Stimulated activated CD4-positive, alpha-beta T cell treated with anti-CD3 and anti-CD28 coated beads, Interleukin-4, amount 100 ng/mL, for 48 hours (primary cell): ENCODE measurements at places on chromosomes 7 and 10.

GRCh38 chr7:150952331-150953050, 25.6 kb downstream of the KCNH2 start:
- no peak for DNase-seq

DNA sequence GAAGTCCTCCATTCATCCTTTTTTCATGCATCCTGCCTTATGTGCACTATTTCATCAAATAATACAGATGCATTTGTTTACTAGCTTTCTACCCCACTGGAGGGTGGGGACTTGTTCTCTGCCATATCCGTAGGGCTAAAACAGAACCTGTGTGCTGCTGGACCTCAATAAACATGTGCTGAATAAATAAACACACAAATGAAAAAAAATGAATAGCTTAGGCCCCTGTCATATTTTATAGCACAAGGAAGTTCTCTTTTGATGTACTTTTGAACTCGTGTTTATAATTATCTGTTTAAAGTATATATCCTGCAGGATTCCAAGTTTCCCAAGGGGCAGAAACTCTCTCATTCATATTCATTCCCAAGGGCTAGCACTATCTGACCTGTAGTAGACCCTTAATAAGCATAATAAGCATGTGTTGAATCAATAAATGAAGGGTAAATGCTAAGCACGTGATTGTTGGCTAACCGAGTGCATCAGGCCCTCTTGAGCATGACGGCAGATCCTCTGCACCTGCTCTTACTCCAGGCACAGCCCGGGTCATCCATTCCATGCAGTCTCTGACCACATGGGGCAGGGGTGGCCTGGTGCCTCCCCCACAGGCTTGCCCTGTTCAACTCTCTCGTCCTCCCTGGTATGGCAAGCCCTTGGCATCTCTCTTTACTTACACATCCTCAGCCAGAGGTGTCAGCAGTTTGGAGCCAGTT, 474.1 kb upstream of the ZMIZ1 start:
- DNase-seq: no peak

DNA sequence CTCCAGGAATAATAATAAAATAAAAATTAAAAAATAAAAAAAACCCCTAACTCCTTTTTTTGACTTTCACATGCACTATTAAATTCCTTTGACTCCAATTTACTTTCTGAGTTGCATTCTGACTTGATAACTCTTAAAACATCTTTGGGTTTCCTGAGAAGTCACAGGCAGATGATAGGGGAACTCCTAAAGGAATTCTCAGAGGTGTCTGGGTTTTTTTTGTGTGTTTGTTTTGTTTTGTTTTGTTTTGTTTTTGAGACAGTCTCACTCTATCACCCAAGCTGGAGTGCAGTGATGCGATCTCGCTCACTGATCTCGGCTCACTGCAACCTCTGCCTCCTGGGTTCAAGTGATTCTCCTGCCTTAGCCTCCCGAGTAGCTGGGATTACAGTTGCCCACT, 52.7 kb upstream of the APBB1IP start:
- no peak for DNase-seq

DNA sequence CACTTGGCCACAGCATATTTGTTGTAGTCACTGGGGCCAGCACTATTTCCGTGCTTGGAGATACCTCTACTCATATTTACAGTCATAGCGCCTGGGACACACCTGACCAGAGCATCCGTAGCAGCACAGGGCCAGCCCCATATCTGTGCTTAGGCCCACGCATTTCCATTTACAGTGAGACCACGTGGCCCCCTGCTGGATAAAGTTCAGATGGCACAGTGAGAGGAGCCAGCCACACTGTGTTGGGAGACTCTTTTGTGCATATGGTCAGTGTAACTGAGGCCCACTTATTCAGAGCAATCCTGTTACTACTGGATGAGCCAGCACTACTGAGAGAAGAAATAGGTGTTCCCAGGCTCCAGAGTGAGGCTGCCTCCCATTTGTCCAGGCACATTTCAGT, 455.3 kb downstream of the REEP3 start:
- peak; percentile 41 for DNase-seq
